Pericardium fibroblast (primary cell): ENCODE measurements at places on chromosomes 16 and 17. TPM values are rescaled to one million over a fixed set of nuclear protein-coding genes. Genes with fewer than 3 reads are reported as not detected.

The RNF167 gene
- 55.7 and 65.9 TPM in 2 replicates for total RNA-seq

The GP2 gene
- total RNA-seq: not detected in 2 replicates

The SLC13A2 gene
- total RNA-seq: not detected in 2 replicates

The MSRB1 gene
- total RNA-seq: 8.9 and 9.4 TPM in 2 replicates

The CARD14 gene
- not detected in 2 replicates for total RNA-seq

The GAST gene
- not detected in 2 replicates for total RNA-seq

The TCAP gene
- 0.12 and 3.8 TPM in 2 replicates for total RNA-seq

The HSF5 gene
- total RNA-seq: under 0.01 TPM in 1 of 2 replicates, not detected in the other

The SMIM5 gene
- total RNA-seq: not detected in 2 replicates

The CEP131 gene
- total RNA-seq: 7.0 and 9.0 TPM in 2 replicates

The GJD3 gene
- 1.4 and 6.9 TPM in 2 replicates for total RNA-seq

The ARL5C gene
- total RNA-seq: not detected in 2 replicates

The GAA gene
- total RNA-seq: 111 and 122 TPM in 2 replicates

The KLHL10 gene
- 0.23 TPM in 1 of 2 replicates, not detected in the other for total RNA-seq

The CDH15 gene
- 2.0 TPM in 1 of 2 replicates, not detected in the other for total RNA-seq

The FSCN2 gene
- total RNA-seq: 0.23 TPM in 1 of 2 replicates, not detected in the other
